Omental fat pad (tissue), 4 donors: ENCODE measurements at places on chromosomes 2 and 18. TPM values are rescaled to one million over a fixed set of nuclear protein-coding genes. Genes with fewer than 3 reads are reported as not detected.

Gene GALNT13
- total RNA-seq, result 1.8 TPM

GRCh38 chr2:39667104-39667885 is 1.6 kb downstream of the TMEM178A start:
- no peak for DNase-seq

- peak; percentile 59 for DNase-seq
These were observed 52.5 kb upstream of the MCFD2 start for GRCh38 chr2:46967990-46968647.

GRCh38 chr2:109523121-109523520 is 90.6 kb downstream of the SEPTIN10 start:
- no peak for DNase-seq

- DNase-seq, result no peak
These were observed 129.7 kb downstream of the IRS1 start for GRCh38 chr2:226669905-226670304.

Gene SPR
- 36.7 TPM for total RNA-seq

DNA sequence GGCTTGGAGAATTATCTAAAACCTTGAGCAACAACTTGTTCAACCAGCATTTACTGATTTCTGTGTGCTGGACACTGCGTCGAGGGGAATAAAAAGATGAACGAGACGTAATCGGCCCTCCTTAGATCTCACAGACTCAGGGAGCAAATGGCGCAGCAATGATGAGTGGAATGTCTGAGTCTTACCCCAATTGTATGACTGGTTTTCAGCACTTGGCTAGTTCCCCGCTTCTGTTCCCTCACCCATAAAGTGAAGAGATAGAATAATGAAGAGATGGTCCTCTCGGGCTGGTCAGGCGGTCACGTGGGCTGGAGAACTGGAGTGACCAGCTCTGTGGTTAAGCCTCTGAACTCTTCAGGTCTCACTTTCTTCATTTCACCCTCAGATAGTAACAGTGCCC is 17.3 kb upstream of the GATA6 start:
- no peak for DNase-seq

Gene IMPA2
- total RNA-seq, result 31.6 TPM

DNA sequence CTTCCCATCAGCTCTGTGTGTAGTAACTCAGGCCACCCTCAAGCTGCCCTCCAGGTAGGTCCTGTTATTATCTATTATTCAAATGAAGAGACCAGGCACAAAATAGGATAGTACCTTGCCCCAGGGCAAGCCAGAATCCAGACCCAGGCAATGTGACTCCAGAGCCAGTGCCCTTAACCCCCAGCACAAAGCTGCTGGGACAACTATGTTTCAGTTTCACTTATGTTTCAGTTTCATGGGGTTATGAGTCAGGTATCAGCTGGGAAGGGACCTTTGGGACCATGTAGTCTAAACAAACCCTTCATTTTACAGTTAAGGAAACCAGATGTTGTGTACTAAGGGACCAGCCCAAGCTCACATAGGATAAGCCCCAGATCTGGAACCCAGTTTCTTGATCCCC is 10.0 kb downstream of the HK2 start:
- DNase-seq, result no peak

DNA sequence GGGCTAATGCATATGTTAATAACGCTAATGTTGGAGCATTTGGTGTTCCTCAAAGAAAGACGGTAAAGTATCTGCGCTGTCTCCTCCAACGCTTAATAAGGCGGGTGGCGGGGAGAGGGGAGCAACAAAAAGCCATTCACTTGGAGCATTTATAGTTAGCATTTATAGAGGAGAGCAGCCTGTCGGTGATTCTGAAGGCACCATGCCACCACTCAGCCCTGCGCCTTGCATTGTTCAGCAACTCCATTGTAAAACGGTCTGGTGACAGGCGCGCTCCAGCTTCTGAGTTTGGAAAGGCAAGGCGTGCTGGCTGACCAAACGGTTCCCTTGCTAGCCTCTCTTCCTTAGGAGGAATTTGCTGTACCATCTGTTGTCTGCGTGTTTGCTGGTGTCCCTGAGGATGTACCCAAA is 83.9 kb downstream of the LYPD1 start:
- no peak for DNase-seq

- no peak for DNase-seq
These were observed 857.4 kb upstream of the CDH2 start for GRCh38 chr18:29034113-29034856.

Gene RAD51AP2
- total RNA-seq, result not detected

DNA sequence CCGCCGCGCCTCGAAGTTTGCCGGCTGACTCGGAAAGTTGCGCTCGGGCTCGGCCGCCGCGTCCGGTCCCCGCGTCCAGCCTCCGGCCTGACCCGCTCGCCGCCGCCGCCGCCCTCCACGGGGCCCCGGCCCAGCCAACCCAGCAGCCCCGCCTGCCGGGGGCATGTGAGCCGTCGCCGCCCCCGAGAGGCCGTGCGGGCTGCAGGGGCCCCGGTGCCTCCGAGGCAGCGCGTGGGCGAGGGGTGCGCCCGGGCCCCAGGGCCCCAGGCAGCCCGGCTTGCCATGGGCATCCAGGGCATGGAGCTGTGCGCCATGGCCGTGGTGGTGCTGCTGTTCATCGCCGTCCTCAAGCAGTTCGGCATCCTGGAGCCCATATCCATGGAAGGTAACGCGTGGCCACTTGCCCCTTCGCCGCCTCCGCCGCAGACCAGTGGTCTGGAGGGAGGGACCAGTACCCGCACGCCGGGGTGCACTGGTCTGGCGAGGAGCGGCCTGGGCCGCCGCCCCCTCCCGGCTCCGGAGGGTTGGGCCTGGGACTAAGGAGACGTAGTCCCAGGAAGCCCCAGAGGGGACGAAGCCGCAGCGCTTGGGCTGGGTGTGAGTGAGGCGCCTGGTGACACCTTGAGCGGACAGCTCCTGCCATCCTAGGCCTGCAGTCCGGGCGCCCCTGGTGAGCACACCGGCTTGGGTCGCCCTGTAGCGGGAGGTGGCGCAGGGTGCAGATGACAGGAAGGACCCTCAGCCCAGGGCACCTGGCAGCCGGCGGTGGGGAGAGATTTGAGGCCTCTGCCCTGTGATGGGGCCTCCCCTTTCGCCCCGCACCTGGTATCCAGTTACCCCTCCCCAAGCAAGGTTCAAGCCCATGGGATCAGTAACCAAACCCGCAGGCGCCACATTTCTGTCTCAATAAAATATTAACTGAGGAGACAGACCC is 49.9 kb downstream of the KCNIP3 start:
- no peak for DNase-seq

- DNase-seq, result no peak
These were observed 35.1 kb upstream of the MTX2 start for GRCh38 chr2:176234156-176234555.

- DNase-seq, result no peak
These were observed 1.5 kb downstream of the VAMP5 start for GRCh38 chr2:85585781-85586105.

Gene PROC
- not detected for total RNA-seq

GRCh38 chr2:109660046-109660860 is 46.1 kb downstream of the SOWAHC start:
- no peak for DNase-seq

DNA sequence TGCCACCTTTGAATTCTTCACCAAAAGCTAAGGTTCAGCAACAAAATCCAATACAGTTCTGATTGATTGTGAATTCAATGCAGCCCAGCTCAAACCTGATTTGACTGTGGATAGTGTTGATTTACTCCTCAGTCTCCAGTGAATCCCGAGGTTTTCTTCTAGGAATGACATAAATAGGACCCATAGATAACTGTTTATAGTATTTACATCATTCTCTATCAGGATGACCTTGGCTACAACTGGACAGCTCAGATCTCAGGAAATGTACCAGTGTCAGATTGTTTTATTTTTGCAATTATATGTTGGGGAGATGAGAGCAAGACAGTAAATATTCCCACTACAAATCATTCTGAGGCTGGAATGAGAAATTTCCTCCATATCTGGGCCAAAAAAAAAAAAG is 21.2 kb downstream of the RBM43 start:
- no peak for DNase-seq

DNA sequence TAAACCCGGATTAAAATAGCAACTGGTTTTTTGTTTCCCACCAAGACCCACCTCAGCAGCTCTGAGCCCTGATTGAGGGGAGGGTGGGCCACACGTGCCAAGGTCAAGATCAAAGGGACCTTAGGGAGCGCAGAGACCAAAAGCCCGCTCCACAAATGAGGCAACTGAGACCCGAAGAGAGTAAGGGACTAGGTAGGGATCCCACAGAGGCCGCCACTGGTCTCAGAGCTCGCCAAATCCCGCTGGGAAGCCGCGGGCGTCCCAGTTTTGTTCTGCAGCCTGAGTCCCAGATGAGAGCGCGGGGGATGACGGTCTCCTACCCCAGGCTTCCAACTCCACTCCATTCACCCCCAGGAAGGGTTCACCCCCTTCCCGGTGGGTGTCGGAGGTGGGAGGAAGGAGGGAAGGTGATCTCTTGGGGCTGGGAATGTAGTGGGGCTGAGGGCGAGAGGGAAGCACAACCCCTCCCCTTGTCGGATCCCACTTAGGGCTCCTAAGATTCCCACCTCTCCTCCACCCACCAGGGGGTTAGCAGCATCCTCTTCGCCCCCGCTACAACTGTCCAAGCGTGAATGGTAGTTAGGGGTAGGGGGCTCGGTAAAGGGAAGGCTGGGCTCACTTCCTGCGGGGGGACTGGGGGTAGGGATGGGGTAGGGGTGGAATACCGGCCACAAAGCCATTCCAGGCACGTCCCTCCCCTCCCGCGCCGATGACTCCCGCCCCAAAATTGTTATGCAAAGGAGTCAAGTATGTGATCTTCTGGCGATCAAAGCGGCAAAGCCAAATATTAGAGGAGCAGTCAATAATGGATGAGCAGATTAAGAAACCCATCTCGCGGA is 7.3 kb upstream of the EN1 start:
- no peak for DNase-seq

Gene UCN
- 4.9 TPM for total RNA-seq

GRCh38 chr2:98709535-98709934 is 21.4 kb downstream of the MGAT4A start:
- no peak for DNase-seq

- DNase-seq, result no peak
These were observed 47.6 kb upstream of the FAHD2A start for GRCh38 chr2:95354925-95355324.

Gene CEP76
- total RNA-seq, result 8.2 TPM

Gene ZNF638
- 112 TPM for total RNA-seq

Gene CGREF1
- 9.3 TPM for total RNA-seq

DNA sequence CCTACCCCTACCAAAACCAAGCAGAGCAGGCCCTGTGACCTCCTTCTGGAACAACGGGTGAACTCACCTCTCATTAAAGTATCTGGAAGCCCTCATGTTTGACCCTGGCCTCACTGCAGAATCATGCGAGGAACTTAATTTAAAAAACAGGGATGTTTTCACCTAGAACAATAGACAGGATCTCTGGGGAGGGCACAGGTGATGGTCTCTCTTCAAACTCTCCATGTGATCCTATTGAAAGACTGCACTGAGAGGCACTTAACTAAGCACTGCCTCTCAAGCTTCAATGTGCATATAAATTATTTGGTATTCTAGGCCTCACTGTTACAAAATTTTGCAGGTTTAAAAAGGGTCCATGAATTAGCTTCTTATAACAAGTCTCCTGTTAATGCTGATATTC is 7.5 kb downstream of the ZNF519 start:
- no peak for DNase-seq

Gene FBLN7
- total RNA-seq, result 7.9 TPM

Gene REG3G
- not detected for total RNA-seq

Gene EXOC6B
- total RNA-seq, result 38.3 TPM
